Natural killer cell (primary cell): ENCODE measurements at places on chromosomes 5 and 9. TPM values are rescaled to one million over a fixed set of nuclear protein-coding genes. Genes with fewer than 3 reads are reported as not detected.
A peak's percentile ranks its signal among the peaks of the same experiment; 100 is the strongest.

The ANKRD31 gene
- 0.15 TPM for total RNA-seq

The PRDM9 gene
- total RNA-seq = not detected

The SPOCK1 gene
- 0.09 TPM for total RNA-seq

The ATP10B gene
- total RNA-seq = not detected

The GRIA1 gene
- total RNA-seq = not detected

The C9orf43 gene
- total RNA-seq = 0.50 TPM

The EDIL3 gene
- total RNA-seq = not detected

The SRP19 gene
- total RNA-seq = 52.8 TPM

GRCh38 chr9:136848393-136849037, 694 bp upstream of the PHPT1 start:
- H3K36me3 ChIP-seq = peaks cover 6% of the 10 kb centered on the region
- peaks cover 3% of the 10 kb centered on the region for H3K27me3 ChIP-seq
- no peak for DNase-seq
- peaks cover 44% of the 10 kb centered on the region for H3K4me1 ChIP-seq
- peak overlapping the region; percentile 77 for H3K27ac ChIP-seq

DNA sequence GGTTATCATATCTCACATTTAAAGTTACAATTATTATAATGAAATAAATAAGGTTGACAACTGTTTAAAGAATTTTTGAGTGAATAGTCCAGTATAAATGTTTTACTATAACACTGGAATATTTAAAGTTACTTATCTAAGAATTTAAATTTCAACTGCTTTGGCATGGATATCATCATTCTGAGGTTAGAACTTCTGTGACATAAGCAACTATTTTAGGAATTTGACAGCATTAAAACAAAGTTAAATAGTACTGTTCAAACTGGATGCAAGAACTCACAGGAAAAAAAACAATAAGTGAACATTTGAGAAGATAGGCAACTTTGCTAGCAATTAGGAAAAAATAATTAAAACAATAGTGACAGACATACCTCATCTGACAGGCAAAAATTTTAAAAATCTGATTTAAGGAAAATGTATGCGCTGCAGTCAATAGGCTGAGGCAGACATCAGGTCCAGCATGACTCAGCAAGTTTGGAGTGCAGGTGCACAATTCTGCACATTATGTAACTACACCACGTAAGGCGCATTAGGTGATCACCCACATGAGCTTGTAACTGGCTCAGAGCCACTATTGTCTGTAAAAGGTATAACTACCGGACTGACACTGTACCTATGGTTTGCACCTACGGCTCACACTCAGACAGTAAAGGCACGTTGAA, 180.6 kb downstream of the PDE4D start:
- H3K27ac ChIP-seq = no peak overlapping the region
- H3K36me3 ChIP-seq = no peaks in the 10 kb centered on the region
- DNase-seq = no peak

DNA sequence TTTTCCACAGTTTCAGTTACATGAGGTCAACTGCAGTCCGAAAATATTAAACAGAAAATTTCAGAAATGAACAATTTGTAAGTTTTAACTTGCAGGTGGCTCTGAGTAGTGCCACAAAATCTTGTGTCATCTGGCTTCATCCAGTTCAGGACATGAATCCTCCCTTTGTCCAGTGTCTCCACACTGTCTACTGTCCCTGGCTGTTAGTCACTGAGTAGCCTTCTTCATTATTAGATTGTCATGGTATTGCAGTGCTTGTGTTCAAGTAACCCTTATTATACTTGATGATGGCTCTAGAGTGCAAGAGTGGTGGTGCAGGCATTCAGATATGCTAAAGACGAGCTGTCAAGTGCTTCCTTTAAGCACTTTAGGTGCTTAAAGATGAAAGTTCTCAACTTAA, 65.3 kb downstream of the CFAP95 start:
- no peak for DNase-seq
- H3K4me1 ChIP-seq = no peaks in the 10 kb centered on the region
- H3K27ac ChIP-seq = no peak overlapping the region
- H3K4me3 ChIP-seq = no peak overlapping the region
- H3K36me3 ChIP-seq = no peaks in the 10 kb centered on the region
- H3K27me3 ChIP-seq = peaks cover under 1% of the 10 kb centered on the region

DNA sequence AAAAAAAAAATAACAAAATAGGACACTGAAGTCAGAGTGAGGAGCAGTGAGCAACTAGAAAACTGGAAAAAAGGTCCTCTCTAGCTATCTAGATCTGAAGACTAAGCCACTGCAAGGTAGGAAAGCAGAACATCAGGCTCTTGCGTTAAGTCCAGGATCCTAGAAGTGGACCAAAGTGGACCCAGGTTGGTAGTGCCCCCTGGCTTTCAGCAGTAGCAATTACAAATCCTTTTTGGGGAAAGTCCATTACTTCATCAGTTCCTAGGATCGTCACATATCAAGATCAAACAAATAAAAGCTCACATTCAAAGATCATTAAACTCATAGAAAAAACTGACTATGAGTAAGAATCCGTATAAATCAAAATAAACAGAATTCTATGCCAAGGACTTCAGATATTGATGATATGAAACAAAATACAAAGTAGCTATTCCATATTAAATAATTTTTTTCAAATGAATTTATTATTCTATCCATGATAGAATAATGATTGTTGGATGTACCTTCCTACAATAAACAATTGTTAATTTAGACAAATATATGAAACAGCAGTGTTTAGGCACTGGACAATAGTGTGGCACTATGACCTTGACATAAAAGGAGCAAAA, 6.5 kb upstream of the RICTOR start:
- H3K27me3 ChIP-seq = peaks cover 13% of the 10 kb centered on the region
- H3K4me3 ChIP-seq = no peak overlapping the region
- DNase-seq = peak; percentile 72
- no peaks in the 10 kb centered on the region for H3K4me1 ChIP-seq

DNA sequence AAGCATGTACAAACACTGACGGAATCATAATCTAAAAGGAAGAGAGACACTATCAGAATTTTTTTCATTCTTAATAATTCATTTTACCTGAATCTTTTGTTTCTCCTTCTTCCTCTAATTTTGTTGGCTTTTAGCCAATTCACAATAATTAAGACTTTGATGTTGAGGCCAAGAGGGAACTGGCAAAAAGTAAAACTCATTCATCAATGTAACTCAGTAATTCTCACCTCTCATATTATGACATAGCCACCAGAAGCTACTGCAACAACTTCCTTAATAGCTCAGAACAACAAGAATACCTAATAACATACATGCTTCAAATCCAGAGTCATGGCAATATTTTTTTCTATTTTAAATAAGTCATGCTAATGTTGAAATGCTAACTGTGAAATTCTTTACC, 64.5 kb downstream of the MCTP1 start:
- DNase-seq = no peak
- H3K4me3 ChIP-seq = no peak overlapping the region
- H3K27ac ChIP-seq = no peak overlapping the region
- H3K4me1 ChIP-seq = no peaks in the 10 kb centered on the region

- no peaks in the 10 kb centered on the region for H3K27me3 ChIP-seq
- DNase-seq = no peak
- H3K36me3 ChIP-seq = no peaks in the 10 kb centered on the region
- no peak overlapping the region for H3K4me3 ChIP-seq
These were observed 71.3 kb downstream of the SH3TC2 start for GRCh38 chr5:148991566-148991965.

GRCh38 chr5:56088967-56089829, 94.4 kb upstream of the IL6ST start:
- no peak overlapping the region for H3K4me3 ChIP-seq
- no peak for DNase-seq
- no peaks in the 10 kb centered on the region for H3K4me1 ChIP-seq
- no peaks in the 10 kb centered on the region for H3K27me3 ChIP-seq
- no peaks in the 10 kb centered on the region for H3K36me3 ChIP-seq

DNA sequence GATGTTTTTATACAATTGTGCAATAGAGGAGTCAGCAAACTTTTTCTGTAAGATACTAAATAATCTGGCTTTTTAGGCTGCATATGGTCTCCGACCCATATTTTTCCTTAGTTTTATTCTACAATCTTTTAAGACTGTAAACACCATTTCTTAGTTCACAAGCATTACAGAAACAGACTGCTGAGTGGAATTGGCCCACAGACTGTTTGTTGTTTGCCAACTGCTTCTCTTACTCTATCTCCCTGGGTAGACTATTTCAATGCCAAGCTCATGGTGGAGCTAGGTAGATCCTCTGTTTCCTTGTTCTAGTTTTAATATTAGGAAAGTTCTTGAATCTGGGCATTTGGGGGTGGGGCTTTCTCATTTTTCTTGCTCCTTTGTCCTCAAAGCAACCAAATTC, 857.6 kb downstream of the TLE1 start:
- no peak for DNase-seq
- H3K36me3 ChIP-seq = no peaks in the 10 kb centered on the region
- no peaks in the 10 kb centered on the region for H3K4me1 ChIP-seq
- H3K27ac ChIP-seq = no peak overlapping the region
- no peaks in the 10 kb centered on the region for H3K27me3 ChIP-seq

- H3K4me1 ChIP-seq = no peaks in the 10 kb centered on the region
- H3K36me3 ChIP-seq = peaks cover 93% of the 10 kb centered on the region
- no peak overlapping the region for H3K27ac ChIP-seq
- no peaks in the 10 kb centered on the region for H3K27me3 ChIP-seq
These were observed 73.6 kb downstream of the DOCK2 start for GRCh38 chr5:169710675-169711074.

DNA sequence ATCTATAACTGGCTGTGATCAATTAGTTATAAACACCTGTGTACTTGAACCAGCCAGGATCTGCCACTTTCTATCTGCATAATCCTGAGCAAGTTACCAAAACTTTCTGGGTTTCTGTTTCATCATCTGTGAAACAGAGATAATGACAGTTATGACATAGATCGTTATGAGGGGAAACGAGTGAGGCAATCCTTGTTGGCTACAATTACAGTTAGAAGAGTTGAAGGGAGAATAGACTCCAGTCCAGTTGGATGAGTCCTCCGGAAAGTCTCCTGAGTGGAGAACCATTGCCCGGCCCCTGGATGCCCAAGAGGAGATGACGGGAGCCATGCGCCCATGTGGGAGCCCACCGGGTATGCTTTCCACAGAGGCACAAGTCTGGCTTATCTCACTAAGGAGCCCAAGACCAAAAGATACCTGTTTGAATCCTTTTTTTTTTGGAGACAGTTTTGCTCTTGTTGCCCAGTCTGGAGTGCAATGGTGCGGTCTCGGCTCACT, 4.5 kb downstream of the PDE6A start:
- no peaks in the 10 kb centered on the region for H3K27me3 ChIP-seq
- no peaks in the 10 kb centered on the region for H3K4me1 ChIP-seq
- DNase-seq = no peak
- no peak overlapping the region for H3K27ac ChIP-seq
- no peaks in the 10 kb centered on the region for H3K36me3 ChIP-seq
- no peak overlapping the region for H3K4me3 ChIP-seq

DNA sequence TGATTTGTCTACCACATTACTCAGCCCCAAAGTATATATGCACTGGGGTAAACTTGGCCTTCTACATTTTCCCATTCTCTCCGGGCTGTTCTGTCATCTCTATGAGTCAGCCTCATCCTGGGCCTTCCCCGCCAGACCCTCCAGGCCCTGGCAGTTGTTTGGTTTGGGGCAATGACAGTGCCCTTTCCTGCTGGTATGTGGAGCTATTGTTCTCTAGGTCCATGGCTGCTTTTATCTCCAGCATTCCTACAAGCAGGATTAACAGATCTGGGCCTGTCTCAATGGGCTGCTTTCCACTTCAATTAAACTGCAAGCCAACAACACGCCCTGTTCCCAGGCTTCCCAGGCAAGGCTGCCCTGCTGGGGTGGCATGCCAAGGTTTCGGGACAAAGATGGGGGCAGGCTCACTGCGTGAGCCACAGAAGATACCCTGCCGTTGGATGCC, 136.4 kb downstream of the SLIT3 start:
- no peak for DNase-seq
- no peaks in the 10 kb centered on the region for H3K36me3 ChIP-seq
- no peak overlapping the region for H3K4me3 ChIP-seq
- H3K4me1 ChIP-seq = no peaks in the 10 kb centered on the region
- no peak overlapping the region for H3K27ac ChIP-seq

- H3K27me3 ChIP-seq = no peaks in the 10 kb centered on the region
- no peak for DNase-seq
- H3K4me3 ChIP-seq = no peak overlapping the region
These were observed 77.5 kb downstream of the ZSWIM6 start for GRCh38 chr5:61409568-61409967.

DNA sequence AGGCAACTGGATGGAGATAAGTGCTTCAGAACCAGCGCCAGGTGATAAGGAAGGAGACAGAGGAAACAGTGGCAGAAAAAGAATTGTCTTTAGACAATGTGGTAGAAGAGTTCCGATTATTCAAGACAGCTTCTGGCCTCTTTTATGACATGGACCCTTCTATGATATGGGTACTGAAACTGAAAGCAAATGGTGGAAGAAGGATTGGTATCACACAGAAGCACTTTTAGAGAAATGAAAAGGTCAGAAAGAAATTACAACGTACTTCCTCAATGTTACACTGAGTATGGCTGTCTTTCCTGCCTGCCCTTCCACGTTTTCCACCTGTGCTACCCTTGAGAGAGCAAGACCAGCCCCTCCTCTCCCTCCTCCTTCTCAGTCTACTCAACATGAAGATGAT, 959.3 kb downstream of the DNAH5 start:
- H3K36me3 ChIP-seq = no peaks in the 10 kb centered on the region
- H3K27me3 ChIP-seq = no peaks in the 10 kb centered on the region
- H3K4me1 ChIP-seq = no peaks in the 10 kb centered on the region

DNA sequence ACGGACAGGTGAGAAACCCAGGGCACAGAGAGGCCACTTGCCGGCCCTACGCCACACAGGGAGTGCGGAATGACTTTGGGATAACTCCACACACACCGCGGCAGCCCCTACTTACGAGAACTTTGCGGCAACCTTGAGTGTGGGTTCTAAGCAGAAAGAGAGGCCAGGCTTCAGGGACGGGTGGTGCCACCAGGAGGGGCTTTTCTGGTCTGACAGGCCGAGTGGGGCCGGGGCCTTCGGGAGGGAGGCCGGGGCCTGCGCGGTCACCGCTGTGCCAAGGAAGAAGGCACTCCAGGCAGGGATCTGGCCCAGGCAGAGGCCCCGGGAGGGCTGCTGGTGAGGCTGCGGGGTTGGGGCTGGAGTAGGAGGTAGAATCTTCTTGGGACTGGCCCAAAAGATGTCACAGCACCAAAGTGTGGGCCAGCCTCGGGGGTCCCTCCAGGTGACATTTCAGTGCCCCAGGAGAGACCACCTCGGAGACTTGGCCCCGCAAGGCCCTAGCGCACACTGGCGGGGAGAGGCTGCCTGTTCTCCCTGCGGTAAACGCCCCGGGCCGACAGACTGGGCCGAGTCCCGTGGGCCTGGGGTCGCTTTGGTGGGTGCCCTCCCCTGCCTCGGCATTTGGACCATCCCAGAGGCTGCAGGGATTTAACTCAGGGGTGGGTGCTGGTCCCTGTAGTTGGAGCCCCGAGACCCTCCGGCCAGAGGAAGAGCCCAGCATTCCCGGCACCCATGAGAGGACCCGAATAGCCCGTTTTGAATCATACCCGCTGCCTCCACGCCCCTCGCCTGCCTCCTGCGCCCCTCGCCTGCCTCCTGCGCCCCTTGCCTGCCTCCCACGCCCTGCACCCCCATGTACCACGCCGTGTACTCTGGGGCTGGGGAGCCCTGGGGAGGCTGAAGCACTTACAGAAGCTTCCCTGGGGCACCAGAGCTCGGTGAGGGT, 9.0 kb upstream of the RNU6ATAC start:
- no peaks in the 10 kb centered on the region for H3K27me3 ChIP-seq
- no peaks in the 10 kb centered on the region for H3K36me3 ChIP-seq
- no peak for DNase-seq
- no peak overlapping the region for H3K27ac ChIP-seq
- H3K4me1 ChIP-seq = peaks cover 27% of the 10 kb centered on the region
